Fibroblast of villous mesenchyme (primary cell): ENCODE measurements at places on chromosomes 12 and 14.

DNA sequence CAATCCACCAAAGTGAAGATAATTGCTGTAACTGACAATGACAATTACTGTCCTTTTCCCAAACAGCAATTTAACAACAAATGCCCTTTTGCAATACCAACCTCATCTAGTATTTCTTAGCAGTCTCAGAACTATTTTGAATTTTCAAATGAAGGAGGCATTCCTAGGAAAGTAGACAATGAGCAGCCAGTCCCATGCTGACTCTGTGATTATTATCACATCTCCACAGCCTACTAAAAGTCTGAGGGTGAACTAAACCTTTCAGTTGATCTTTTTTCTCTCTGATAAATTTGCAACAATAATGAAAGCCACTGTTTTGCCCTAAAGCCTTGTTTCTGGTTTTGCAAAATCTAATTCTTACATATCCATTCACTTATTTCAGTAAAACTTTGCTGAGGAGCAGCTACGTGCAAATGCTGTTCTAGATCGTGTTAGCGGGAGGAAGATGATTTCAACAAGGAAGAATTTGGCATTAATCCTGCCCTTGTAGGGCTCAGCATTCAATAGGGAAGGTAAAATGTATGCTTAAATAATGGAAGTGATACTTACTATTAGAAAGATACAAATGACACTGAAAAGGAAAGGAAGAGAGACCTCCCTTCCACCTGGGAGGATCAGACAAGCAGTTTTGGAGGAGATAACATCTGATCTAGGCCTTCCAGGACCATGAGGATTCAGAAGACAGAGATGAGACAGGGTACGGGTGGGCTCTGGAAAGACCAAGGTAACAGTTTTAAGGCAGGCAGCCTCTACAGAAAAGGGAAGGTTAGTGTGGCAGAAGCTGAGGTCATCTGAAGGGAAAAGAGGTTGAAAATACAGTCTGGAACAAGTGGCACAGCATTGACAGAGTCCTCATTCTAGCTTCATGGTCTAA, 47.4 kb downstream of the SLC38A1 start:
- DNase-seq = peak; percentile 31

- no peak for DNase-seq
Observed at GRCh38 chr14:100778526-100778882, 47.4 kb upstream of the MEG3 start.

DNA sequence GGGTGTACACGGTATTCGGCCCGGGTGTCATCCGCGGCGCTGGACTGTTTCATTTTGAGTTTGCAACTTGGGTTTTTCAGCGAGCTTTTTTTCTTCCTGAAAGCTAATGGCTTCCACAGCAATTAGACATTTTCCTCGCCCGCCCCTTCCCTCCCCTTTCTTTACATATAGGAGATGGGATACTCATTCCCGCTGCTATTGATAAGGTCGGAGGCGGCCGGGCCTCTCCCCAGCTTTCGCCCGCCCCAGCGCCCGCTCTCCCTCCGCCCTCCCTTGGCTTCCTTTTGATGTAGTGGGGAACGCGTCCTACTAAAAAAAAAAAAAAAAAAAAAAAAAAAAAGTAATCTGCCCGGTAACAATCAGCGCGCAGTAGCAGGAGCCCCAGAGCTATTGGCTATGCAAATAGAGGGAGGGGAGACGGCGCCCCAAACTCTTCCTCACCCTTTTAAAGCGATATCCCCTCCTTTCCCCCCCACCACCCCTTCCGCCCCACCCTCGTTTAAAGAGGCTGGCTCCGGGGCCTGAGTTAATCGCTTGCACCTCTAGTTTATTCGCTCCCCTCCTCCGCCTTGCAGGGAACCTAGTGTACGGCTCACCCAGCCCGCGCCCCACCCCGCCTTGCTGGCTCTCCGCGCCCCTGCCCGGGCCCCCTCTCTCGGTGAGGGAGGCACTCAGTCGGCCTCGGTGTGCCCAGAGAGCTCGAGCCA, 1.7 kb upstream of the CCND2 start:
- DNase-seq = peak; percentile 49

DNA sequence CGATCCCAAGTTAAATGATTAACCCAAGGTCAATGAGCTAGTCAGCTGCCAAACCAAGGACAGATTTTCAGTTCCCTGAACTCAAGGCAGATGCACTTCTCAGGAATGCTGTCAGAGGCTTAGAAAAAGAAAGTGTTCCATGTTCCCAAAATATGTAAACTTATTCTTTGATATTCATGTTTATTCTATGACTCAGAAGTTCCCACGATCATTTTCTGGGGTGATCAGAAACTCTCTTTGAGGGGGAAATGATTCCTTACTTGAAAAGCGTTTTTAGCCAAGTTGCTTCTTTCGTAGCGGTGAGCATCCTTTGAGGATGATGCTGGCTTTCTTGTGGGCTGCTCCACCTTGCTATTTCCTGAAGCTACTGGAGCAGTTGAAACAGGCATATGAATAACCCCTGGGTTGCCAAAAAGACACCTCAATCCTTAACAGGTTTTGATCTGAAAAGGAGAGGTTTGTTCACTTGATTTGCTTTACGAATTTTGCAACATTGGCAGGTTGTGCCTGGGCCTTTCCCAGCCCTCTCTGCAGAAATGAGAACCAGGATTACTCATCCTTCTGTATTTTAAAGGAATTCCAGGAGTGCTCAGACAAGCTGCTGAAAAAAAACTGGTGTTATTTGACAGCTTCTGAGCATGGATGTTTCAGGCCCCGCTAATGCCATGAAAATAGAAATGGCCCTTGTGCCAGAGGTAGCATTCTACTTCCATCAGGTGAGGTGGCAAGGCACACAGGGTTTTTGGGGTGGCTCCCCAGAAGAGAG, 121.4 kb upstream of the HIF1A start:
- peak; percentile 76 for DNase-seq

GRCh38 chr12:109702111-109702841, 11.3 kb upstream of the FAM222A start:
- DNase-seq = no peak

- no peak for DNase-seq
Observed at GRCh38 chr12:132542661-132543060, 52.7 kb downstream of the FBRSL1 start.

DNA sequence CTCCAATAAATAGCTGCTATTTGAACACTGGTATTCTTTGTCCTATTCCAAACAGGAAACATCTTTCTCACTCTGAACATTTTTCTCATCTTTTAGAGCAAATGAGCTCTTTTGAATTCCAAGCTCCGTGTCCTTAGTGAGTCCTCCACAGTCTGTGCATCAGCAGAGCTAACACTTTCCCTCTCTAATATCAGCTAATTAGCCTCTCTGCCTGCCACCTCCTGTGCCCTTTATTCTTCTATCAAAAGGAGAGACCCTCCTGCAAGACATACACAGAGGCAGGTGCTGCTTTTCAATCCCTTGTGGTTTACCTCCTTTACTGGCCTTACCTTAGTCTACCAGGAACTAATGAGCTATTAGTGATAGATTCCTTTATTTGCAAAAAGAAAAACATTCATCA, 178.5 kb downstream of the SLC35F4 start:
- no peak for DNase-seq

DNA sequence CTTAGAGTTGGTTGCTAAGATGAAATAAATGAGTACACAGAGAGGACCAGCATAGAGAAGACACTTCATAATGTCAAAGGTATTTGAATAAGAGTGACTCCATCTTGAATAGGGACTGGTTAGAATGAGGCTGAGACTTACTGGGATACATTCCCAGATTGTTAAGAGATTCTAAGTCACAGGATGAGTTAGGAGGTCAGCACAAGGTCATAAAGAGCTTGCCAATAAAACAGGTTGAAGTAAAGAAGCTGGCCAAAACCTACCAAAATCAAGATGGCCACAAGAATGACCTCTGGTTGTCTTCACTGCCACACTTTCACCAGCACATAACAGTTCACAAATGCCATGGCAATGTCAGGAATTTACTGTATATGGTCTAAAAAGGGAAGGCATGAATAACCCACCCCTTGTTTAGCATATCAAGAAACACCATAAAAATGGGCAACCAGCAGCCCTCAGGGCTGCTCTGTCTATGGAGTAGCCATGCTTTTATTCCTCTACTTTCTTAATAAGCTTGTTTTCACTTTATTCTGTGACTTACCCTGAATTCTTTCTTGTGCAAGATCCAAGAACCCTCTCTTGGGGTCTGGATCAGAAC, 8.3 kb upstream of the SERPINA1 start:
- no peak for DNase-seq

DNA sequence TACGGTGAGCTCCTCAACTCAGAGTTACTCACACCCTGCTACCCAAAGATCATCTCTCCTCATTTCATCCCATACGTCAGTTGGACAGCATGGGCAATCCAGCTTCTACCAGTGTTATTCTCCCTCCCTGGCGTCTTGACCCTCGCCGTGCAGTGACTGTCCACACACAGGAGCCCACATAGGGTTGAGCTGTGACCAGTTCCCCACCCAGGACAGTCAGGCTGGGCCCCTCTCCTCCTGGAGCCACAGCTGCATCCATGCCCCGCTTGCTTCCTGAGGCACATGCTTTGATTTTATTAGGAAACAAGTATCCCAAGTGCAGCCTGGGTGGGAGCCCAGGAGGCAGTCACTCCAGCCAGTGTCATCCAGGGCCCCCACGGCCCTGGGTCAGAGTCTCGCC, 140.3 kb upstream of the SFSWAP start:
- no peak for DNase-seq

- peak; percentile 25 for DNase-seq
Observed at GRCh38 chr12:114636723-114637480, 47.1 kb downstream of the TBX3 start.

GRCh38 chr12:71551529-71551928, 111.9 kb downstream of the LGR5 start:
- DNase-seq = peak; percentile 31

- no peak for DNase-seq
Observed at GRCh38 chr14:54815016-54815415, 87.6 kb downstream of the GCH1 start.

- no peak for DNase-seq
Observed at GRCh38 chr12:106753526-106753925, 21.0 kb upstream of the RIC8B start.

GRCh38 chr12:52543985-52544883, 8.7 kb downstream of the KRT71 start:
- no peak for DNase-seq

- DNase-seq = no peak
Observed at GRCh38 chr14:100636559-100636958, 49.3 kb upstream of the BEGAIN start.

DNA sequence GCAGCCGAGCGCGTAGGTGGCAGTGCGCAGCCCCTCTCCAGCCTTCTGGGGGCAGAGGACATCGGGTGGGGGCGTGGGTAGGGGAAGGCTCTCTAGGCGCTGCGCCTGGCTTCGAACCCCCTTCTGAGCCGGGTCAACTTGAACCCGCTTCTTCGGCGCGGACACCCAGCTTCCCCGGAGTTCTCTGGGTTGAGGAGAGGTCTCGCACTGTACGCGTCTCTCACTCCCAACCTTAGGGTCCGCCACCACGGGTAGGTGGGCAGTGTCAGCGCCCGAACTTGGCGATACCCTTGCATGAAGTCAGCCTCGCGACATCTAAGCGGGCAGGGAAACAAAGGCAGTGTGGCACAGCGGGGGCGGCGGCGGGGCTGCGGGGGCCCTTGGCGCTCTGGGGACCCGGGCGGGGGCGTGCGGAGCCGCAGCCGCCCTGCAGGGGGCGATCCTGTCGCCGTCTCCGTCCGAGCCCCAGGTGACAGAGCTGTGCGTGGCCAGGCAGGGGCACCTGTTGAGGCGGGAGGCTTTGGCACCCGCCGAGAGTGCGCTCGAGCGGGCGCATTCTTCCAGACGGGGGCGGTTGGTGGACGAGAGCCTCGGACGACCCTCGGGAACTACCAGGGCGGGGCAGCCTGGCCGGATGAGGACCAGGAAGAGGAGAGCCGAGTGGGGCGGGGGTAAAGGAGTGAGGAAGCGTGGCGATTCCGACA, 1.1 kb downstream of the GALNT16 start:
- no peak for DNase-seq

- DNase-seq = no peak
Observed at GRCh38 chr14:27390155-27390554, 792.3 kb upstream of the NOVA1 start.

DNA sequence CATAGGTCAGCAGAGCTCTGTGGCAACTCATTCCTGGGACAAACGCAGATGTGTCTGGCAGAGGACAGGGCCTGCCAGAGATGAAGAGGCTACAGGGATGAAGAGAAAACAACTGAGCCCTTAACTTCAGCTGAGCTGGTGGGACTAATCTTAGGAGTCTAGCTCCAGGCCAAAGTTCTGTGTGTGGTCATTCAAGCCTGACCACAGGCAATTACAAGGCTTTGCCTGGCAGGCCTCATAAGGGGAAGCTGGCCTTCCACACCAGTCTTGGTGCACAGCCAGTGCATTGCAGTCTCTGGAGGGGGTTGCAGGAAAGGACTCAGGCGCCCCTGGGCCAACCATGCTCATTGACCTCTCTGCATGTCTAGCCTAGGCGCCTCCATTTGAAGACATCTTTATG, 127.6 kb upstream of the DAAM1 start:
- no peak for DNase-seq

DNA sequence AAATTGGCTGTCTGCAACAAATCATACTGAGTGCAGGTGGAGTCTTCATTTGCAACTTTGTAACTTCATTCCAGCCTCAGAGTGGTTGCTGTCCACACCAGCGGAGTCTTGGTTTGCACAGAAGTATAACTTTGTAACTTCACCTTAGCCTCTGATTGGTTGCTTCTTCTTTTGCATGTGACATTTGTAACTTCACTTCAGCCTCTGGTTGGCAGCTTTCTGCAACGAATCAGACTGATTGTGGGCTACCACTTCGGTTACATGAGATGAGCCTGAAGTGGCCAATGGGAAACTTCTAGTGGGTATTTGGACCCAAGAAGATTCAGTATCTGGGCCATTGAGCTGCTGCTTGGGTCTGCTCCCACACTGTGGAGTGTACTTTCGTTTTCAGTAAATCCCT, 17.8 kb downstream of the RASSF8 start:
- peak; percentile 54 for DNase-seq

DNA sequence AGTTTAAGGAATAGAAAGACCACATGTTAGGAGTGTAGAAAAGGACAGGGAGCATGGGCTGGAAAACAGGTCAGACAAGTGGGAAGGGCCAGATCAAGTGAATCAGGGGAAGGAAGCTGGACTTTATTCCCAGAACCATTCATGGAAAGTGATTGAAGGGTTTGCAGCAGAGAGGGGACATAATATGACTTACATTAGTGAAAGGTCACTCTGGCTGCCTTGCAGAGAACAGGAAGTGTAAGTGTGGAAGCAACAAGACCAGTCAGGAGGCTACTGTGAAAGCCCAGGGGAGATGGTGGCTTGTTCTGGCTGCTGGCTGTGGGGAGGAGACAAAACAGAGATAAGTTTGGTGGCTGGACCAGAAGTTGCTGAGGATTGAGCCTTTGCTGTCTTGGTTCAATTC, 69.1 kb downstream of the VCPKMT start:
- DNase-seq = no peak
